ENCODE measurements at places on chromosomes 3 and 15.

DNA sequence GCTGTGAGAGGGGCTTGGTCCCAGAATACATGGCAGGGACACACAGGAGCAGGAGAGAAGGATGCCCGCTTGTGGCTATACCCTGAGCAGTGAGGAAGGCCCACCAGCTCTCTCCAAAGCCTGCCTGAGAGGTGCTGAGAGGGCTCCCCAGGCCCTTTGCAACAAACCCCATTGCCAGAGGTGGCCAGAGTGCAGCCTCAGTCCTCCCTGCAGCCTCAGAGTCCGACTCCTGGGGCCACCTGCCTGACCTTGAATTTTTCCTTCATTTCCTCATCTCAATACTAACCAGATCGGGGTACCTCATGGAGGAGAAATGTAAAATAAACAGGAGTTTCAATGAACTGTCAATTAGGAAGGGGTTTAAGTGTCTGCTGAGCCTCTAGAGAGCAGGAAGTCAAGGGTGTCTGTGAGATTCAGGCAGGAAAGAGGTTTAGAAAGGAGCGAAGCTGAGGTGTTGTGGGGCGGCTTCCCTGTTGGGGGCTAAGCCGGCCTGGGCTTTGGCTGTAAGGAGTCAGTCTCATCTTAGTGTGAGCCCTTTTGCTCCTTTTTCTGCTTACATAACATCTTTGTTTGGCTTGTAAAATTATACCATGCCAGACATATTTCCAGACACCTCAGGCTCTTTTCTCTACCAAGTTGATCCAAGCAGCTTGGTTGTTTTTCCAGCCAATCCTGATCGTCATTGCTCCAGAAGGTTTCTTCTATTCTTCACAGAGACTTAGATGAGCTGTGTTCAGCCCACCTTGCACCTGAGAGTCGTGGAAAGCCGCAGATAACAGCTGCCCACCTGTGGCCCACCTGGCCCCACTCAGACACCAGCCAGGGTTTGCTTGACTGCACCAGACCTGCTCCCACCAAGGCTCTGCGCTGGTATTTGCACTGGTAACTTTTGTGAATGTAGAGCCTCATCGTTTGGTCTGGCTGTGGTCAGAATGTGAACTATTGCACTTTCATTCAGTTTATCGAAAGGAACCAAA lies 36.7 kb downstream of the CMTM7 start:
- no peak for DNase-seq

- DNase-seq = no peak
Measured at GRCh38 chr15:63469190-63469589, 35.2 kb upstream of the USP3 start.

- no peak for DNase-seq
Measured at GRCh38 chr3:15926871-15927270, 129.1 kb upstream of the ANKRD28 start.

- no peak for DNase-seq
Measured at GRCh38 chr15:29048011-29048410, 162.2 kb downstream of the APBA2 start.

DNA sequence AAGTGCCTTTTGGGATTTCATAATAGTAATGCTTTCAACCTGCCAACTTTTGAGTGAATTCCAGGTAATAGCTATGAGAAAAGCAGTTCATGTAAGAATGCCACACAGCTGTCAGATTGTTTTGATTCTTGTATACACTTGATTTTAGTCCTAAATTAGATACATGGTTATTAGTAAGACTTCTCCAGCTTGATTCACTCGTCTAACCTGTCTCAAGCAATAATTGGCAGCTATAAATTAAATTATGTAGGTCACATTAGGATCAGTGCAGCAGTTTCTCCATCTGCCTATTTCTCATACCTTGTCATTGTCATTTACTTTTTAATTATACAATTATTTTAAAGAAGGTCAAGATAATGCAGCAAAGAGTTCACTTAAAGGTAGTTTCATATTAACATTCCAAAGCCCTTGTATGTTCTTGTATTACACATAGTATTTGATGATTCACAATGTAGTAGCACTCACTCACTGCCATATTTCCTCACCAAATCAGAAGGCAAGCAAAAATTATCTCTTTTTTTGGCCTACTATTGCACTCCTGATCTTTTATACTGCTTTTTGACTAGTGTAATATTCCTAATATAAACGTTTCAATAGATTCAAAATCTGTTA lies 10.9 kb upstream of the CRYBG3 start:
- DNase-seq = no peak

GRCh38 chr15:90681480-90681879 lies 35.7 kb upstream of the BLM start:
- no peak for DNase-seq

GRCh38 chr15:65287520-65287855 lies 805 bp upstream of the PARP16 start:
- DNase-seq = no peak

GRCh38 chr15:45143946-45144345 lies 14.2 kb downstream of the DUOX1 start:
- DNase-seq = no peak

DNA sequence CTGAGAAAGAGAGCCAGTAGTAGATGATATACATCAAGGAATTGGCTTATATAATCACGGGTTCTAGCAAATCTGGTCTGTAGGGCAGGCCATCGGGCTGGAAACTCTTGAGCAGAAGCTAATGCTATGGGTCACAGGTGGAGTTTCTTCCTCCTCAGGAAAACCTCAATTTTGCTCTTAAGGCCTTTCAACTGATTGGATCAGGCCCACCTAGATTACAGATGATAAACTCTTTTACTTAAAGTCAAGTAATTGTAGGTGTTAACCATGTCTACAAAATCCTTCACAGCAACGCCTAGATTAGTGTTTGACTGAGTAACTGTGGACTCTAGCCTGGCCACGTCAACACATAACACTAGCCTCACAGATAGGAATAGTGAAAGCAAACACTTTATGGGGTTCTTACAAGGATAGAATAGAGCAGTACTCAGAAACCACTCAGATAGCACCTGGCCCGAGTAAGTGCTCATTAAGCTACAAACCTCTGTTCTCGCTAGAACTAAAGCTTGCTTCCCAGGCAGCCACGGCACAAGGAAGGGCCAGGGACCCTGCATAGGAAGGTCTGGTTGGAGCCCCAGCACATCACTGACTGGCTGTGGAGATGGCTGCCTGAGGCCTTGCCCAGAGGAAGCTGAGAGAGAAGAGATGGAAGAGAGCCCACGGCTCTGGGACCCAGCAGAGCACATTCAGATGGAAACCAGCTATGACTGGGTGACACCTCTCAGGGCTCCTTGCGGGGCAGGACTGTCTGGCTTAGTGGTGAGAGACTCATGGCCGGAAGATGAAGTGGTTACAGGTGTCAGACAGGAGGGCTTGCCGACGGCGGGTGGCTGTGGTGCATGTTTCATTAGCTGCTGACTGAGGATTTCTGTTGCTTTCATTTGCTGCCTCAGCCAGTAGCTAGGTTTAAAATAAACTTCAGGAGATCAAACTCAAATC lies 202.5 kb upstream of the TLE3 start:
- DNase-seq = no peak

GRCh38 chr3:54353946-54354345 lies 231.6 kb downstream of the CACNA2D3 start:
- DNase-seq = no peak

GRCh38 chr3:150912501-150912900 lies 7.3 kb upstream of the MINDY4B start:
- DNase-seq = no peak

- DNase-seq = no peak
Measured at GRCh38 chr3:11178421-11178820, 24.1 kb downstream of the HRH1 start.

DNA sequence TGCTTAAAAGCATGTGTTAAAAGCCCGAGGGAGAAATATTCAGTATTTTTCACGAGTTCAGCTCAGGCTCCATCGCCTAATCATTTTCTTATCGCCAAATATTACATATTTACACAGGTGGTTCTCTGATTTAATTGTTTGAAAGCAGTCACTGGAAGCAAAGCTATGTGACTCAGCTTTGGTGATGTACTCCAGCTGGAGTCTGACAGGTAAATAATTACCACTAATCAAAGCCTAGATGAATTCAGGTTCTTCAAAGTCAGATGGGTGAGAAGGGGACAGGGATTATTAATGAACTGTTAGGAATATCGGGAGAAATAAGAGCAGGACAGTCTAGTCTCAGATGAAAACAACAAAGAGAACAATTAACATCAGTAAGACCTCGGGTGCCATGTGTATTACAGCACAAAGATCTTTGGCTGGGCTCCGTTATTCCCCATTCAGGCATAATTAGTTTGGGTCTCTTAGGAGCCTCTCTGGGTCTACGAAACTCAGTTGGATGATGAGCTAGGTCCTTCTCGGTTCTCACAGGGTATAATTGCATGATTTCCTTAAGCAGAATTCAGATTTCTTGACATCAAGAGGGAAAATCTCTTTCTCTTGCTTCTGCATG lies 331.7 kb upstream of the ADAMTS9 start:
- no peak for DNase-seq

DNA sequence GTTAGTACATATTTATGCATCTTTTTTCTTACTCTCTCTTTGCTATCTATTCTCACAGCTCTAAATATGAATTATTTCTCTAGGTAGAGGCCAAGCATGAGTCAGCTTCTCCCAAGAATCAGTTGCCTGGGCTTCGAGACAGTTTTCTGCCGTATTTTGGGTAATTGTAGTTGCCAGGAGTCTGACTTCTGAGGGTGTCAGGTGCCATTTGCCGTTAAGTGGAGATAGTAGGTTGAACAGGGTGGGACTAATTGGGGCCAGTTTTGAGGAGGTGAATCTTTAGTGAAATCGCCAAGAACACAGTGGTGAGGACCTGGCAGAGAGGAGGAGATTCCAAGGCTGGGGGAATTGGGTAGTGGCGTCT lies 7.8 kb upstream of the NRROS start:
- no peak for DNase-seq

DNA sequence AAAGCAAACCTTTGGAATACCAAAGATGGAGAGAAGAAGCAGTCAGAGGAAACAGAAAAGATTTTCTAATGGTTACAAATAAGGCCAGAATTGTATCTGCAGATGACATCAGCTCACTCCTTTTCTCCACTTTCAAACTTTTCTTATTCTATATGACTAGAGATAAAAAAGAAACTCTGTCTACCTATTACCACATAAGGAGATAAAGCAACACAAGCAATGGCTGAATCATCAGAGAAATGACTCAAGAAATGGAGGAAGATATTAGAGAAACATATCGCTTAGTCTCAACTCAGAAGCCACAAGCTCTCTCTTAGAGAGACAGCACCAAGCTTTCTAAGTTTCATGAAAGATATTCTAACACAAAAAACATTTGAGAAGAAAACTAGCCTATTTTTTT lies 784.0 kb downstream of the ZPLD1 start:
- DNase-seq = no peak

GRCh38 chr3:133448478-133449122 lies 48.7 kb downstream of the BFSP2 start:
- no peak for DNase-seq

GRCh38 chr3:152910211-152910610 lies 75.3 kb downstream of the P2RY1 start:
- no peak for DNase-seq

DNA sequence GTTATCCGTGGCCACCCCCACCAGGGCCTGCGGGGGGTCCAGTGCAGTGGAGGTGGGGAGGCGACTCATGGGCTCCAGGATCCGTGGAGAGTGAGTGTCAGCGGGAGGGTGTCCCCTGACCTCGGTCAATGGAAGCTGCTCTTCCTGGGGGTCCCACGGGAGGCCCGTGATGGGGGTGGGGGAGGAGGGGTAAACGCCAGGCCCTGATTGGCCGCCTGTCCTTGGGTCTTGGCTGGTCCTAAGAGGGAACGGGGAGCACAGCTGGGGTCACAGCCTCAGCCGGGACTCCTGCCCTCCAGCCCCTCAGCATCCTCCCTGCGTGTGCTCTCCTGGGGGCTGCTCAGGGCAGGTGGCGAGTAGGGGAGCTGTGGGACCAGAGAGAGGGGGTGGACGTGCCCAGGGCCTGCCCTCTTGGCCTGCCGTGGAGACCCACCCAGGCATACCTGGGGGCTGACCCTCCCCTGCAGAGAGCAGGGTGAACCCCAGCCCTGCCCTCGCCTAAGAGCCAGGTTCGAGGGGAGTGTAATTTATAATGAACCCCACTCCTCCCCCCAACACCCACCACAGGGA lies 184.6 kb downstream of the GOLGA6L6 start:
- no peak for DNase-seq

DNA sequence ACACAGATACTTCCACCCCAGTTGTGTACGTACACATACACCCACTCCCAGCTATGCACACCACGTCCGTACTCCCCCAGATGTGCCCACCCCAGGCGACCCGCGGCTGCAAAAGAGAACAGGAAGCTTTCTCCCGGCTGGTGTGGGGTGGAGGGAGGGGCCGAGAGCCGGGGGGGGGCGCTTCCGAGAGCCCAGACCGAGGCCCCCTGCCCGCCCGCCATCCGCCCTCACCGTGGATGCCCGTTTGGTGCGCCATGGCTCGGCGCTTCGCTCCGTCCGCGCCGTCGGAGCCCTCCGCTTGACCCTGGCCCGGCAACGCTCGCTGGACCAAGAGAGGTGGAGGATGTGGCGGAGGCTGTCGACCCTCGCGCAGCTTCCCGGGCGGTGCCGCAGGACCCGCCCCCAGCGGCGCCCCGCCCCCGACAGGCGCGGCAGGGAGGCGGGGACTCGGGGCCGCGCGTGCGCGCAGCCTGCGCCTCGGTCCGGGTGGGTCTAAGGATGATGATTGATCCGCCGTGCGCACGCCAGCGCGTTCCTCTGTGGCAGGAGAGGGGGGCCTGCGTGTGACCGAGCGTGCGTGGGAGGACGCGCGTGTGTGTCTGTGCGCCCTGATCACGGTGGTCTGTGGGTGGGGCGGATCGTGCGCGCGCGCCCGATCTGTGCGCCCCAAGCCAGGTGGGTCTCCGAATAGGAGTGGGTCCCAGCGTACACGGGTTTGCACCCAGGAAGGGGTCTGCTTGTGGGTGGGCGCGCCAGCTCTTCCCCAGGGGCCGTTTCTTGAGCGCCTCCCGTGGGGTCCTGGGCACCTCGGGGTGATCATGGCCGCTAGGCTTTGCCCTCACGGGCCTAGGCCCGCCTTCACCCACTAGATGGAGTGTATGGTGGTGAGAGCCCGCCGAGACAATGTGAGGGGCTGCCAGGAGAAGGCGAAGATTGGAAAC lies at the start of gene TWF2:
Gene TWF2, minus strand, starts transcription at position 398 of the 941 bp plus-strand sequence. Its CDS starts 142 bp downstream, at position 256.
- DNase-seq = peak; percentile 90

GRCh38 chr15:75347222-75348033 lies 589 bp downstream of the NEIL1 start:
- peak; percentile 67 for DNase-seq

GRCh38 chr3:169172535-169172934 lies 491.0 kb downstream of the MECOM start:
- no peak for DNase-seq

- DNase-seq = no peak
Measured at GRCh38 chr15:84949043-84949442, 32.6 kb upstream of the PDE8A start.

- DNase-seq = no peak
Measured at GRCh38 chr15:26171266-26171665, 308.1 kb upstream of the ATP10A start.

GRCh38 chr3:126976906-126977305 lies 6.0 kb upstream of the PLXNA1 start:
- no peak for DNase-seq

DNA sequence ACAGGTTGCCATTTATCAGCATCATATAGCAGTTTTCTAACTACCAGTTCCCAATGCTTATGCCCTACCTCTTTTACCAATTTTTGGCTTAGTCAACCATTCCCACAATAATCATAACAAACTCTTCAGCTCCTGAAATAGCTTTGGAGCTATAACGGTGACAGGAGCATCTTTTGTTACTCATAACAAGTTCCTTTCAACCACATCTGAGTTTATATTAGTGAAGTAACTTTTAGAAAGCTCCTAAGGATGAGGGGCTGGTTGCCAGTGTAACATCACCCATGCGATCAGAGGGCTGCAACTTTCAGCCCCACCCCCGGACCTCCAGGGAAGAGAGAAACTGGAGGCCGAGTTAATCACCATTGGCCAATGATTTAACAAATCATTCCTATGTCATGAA lies 495.3 kb upstream of the RASGRP1 start:
- no peak for DNase-seq

Measured in nephron progenitor cell (in vitro differentiated cells).